Left renal pelvis (tissue), 4 donors: ENCODE measurements at places on chromosomes 6 and 20. TPM values are rescaled to one million over a fixed set of nuclear protein-coding genes. Genes with fewer than 3 reads are reported as not detected.

The SCRT2 gene
- not detected for polyA plus RNA-seq

The CD83 gene
- polyA plus RNA-seq = 16.4 TPM

The GJA10 gene
- not detected for polyA plus RNA-seq

The PLEKHG1 gene
- 45.2 TPM for polyA plus RNA-seq

The SLC17A3 gene
- polyA plus RNA-seq = 0.93 TPM

The ADGRF1 gene
- 58.5 TPM for polyA plus RNA-seq

The CCN5 gene
- polyA plus RNA-seq = 0.10 TPM
